ENCODE measurements at places on chromosomes 1 and 21.
A peak's percentile ranks its signal among the peaks of the same experiment; 100 is the strongest.

GRCh38 chr1:71647513-71648300 lies 566.9 kb upstream of the ZRANB2 start:
- no peak for DNase-seq

- DNase-seq = no peak
These were observed 488.7 kb downstream of the PTBP2 start for GRCh38 chr1:97210307-97210706.

DNA sequence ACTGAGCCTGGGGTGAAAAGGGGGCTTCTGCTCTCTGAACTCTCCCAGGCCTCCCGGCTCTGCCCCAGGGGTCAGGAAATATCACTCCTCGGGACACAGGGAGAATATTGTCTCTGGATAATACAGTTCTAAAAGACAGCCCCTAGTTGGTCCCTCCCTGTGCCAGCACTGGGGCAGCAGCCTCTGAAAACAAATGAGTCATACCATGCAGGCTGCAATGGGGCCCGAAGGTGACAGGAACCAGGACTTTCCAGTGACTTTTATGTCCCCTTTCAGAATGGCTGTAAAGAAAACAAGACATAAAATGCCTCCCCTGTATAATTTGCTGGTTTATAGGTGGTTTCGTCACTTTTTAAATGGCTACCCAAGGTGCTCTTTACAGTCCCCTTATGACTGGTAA lies 360.0 kb downstream of the NPHP4 start:
- no peak for DNase-seq

- no peak for DNase-seq
These were observed 82.1 kb downstream of the RAVER2 start for GRCh38 chr1:64826991-64827390.

DNA sequence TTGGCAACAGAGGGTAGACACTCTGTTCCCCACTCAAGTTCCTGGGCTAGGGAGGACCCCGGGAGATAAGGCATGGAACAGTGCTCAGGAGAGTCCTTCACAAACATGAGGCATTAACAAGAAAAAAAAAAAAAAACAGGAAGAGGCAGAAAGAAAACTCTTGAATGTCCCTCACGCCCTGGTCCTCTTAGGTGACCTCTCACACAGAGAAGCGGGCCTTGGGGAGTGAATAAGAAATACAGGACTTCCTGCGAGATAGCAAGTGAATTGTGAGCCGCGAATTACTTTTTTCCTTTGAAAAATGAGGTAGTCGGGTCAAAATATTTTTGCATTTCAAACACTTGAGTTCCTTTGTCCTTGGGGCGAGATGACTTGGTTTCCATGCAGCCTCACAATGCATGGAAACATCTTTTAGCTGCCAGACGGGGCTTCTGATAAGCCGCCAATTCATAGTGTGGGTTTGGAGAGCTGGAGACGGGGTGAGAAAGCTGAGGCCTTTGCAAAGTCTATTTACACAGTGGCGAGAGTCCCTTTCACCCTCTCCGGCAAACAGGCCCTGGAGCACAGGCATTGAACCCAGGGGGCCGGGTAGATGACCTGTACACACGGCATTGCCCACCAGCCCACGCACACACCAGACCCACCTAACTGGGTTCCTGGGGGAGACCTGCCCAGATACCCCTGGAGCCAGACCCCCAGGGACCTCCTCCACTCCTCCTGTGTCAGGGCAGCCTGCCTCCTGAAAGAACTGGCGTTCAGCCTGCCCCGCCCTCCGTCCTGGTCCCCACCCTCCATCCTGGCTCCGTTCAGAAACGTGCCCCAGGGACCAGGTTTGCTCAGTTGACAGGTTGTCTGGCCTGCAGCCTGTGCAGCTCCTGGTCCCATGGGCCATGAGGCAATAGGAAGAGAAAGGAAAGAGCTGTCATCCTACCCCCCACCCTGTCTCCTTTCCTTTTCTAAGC lies 192.3 kb downstream of the PRDM16 start:
- no peak for DNase-seq

DNA sequence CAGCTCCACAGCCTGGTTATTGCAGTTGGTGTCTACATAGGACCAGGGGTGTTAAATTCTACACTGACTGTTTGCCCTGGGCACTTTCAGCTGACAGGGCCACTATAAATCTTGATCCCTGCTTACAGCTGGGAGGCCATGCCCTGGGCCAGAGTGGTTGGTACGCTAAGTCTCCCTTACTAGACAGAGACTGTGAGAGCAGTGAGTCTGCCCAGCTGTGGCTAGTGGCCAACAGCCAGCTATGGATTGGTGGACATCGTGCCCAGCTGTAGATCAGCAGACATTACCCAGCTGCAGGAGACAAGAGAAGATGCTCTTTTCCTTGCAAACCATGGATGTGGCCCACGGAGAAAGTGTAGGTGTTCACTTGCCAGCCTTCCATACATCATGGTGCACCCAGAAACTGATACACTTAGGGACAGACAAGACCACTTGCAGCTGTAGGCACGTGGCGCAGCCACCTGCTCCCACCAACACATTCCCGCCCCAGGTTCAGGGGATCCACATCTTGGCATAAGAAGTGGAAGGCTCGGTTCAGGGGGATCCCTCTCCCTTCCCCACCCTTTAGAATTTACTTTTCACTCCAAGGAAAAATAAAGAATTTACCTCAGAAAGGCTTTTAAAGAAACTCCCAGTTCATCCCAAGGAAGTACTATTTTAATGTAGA lies 16.4 kb upstream of the PAX7 start:
- no peak for DNase-seq

- DNase-seq = no peak
These were observed 27.3 kb downstream of the OPTC start for GRCh38 chr1:203521074-203521794.

GRCh38 chr1:84615790-84616189 lies 41.5 kb upstream of the CTBS start:
- DNase-seq = no peak

- no peak for DNase-seq
These were observed 235.7 kb upstream of the RAB4A start for GRCh38 chr1:229035054-229035747.

- DNase-seq = no peak
These were observed 41.1 kb downstream of the MTR start for GRCh38 chr1:236836157-236836556.

- DNase-seq = no peak
These were observed 220.5 kb upstream of the MAP1LC3C start for GRCh38 chr1:242219298-242219901.

DNA sequence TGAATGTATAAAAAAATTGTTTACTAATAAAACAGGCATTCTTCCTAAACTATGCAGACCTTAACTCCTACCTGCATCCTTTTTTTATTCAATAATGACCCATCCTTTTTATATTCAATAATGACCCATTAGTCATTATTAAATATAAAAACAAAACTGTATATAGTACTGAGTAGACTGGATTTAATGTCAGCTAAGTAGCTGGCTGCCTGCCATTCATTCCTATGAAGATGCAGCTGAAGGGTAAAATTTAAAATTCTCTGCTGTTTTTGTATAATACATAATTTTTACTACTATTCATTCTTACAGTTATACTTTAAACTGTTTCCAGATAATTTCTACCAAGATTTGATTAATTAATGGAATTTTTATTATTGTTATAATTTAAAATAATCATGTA lies 79.3 kb downstream of the DENND1B start:
- no peak for DNase-seq

DNA sequence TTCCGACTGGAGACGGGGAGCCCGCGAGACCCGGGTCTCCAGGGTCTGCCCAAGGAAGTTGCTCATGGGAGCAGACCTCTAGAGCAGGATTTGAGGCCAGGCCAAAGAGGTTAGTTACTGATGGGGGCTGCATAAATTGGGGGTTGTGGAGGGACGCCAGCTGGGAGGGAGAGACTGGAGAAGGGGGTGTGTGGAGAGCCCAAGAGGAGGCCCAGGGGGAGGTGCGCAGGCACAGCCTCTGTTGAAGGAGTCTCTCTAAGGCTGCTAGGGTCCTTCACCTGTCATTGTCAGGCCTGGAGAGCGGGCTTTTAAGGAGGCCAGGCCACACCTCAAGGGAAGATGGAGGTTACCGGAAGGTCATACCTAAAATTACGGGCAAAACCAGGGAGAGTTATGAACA lies 363 bp downstream of the PLA2G5 start:
- DNase-seq = no peak

- DNase-seq = peak; percentile 6
These were observed 432.3 kb downstream of the LRRIQ3 start for GRCh38 chr1:73765551-73766233.

- no peak for DNase-seq
These were observed 38.7 kb upstream of the PDC start for GRCh38 chr1:186499571-186499970.

DNA sequence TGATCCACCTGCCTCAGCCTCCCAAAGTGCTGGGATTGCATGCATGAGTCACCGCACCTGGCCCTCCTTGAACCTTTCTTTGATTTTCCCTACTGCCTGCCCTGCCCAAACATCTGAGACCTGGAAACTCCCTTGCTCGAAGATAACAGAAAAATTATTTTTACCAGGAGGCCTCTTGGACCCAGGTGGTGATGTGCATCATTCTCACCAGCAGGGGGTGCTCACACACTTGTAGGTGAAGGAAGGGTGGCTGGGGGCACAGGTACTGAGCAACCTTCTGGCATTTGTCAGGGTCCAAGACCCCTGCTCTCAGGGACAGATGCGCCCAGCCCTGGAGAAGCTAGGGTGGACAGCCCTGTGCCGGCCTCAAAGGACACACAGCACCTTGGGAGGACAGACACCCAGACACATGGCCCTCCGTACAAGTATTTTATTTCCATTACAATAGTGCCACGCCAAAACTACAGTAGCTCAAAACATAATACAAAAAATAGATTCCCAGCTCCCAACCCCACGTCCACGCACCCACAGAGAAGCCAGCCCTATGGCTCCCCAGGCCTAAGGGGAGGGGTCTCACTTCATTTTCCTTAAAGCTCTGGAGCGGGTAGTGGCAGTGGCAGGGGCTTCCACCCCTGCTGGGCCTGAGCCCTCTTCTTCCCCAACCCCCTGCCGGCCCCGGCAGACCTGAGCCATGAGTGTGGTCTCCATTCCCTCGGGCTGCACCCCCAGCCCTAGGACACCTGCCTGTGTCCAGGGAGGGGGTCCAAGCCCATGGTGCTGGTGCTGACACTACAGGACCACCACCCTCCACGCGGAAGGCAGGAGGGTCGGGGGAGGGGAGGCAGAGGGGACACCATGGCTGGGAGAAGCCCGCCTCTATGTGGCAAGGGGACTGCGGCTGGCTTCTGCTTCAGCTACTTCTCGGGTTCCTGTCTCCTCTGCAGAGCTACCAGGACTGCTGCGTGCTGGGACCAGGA lies 40.4 kb upstream of the EIF4G3 start:
- DNase-seq = peak; percentile 36

- DNase-seq = no peak
These were observed 3880.5 kb downstream of the SRGAP2C start for GRCh38 chr1:125065092-125065820.

DNA sequence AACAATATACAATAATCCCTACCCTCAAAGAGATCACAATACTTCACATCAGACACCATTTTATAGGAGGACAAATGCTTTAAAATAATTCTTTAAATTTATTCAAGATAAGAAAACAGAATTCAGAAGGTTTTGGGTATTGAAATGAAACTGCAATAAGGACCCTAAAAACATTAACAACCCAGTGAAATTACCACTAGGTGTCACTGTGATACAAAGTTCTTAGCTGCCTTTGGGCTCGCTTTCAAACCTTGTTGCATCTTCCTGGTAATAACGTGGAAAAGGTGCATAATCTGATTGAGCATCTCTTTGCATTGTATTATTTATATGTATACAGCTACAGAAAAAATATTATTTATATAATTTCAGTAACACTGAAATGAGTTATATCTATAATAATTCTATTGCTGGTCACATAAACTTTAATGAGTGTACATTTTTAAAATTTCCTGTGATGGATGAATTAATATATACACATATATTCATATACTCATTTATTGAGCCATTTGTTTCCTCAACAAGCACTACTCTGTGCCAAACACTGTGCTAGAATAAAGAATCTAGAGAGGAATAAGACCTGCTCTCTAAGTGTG lies 185.2 kb downstream of the FAF1 start:
- peak; percentile 77 for DNase-seq

DNA sequence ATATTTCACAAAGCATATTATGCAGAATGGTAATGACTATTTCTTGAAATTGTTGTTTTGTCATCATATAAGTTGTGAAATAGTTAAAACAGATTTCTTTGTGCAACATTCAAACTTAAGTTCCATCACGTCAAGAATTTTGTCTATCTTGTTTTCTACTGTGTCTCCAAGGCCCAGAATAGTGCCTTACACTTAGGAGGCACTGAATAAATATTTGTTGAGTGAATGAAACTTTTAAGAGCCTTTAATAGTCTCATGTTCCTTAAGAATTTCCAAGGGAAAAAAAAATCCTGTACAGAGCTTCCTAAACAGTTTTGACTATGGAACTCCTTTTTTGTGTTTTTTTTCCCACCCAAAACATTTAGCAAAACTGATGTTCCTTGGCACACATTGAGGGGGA lies 50.8 kb upstream of the TNFSF18 start:
- DNase-seq = no peak

DNA sequence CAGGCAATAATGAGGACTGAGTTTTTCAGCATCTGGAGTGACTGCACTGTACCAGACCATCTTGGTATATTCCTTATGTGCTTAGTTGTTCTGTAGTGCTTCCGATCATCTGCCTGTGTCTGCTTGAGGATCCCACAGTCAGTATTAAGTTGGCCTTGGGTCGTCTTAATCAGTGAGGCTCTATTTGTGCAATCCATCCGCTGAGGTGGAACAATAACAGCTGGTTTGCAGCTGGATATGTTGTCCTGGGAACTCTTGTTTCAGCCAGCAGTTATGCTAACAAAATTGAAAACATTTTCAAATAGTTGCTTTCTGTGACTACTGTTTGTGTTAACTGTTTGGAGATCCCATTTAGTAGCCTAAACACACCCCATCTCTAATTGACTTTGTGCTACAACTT lies 73.7 kb downstream of the LAMC1 start:
- no peak for DNase-seq

- DNase-seq = no peak
These were observed 130.6 kb downstream of the EDEM3 start for GRCh38 chr1:184624051-184624450.

DNA sequence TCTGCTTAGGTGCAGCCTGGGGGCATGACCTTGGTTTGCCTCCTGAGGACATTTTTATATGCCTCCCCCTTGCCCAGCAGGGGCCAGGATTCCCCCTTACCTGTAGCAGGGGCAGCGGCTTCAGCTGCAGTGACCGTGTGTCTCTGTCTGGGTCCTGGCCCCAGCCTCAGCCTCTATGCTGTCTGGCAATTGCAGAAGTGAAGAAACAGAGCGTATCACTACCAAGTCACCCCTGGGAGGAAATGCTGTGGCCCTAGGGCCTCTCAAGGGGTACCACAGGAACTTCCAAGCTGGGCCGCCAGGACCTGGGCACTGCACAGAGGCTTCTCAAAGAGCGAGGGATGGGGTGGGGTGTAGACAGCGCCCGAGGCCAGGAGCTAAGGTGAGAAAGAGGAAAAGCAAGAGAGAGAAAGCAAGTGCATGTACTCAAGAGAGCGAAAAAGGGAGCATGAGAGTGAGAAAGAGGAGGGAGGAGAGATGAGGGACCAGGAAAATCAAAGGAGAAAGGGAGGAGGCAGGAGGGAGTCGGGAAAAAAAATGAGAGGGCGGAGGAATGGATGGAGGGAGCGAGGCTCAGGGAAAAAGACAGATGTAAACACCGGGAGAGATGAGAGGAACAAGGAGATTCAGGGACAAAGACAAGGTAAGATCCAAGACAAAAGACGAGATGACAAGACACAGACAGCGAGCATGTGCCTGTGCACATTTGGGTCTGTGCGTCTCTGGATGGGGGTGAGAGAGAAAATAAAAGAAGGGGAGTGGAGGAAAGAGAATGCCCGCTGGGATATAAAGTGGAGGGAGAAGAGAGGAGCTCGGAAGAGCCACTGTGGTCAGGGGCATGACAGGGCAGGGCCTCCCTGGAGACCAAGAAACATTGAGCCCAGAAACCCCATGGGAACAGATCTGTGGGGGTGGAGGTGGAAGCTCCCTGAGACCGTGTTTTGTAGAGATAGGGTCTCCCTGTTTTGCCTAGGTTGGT lies at the start of gene PTAFR:
TSS of gene PTAFR (minus strand) at position 199 of the 979 bp plus-strand sequence. CDS start 25,669 bp downstream, outside the sequence.
- no peak for DNase-seq
